ENCODE measurements at places on chromosomes 1 and 21. TPM values are rescaled to one million over a fixed set of nuclear protein-coding genes. Genes with fewer than 3 reads are reported as not detected.

The LY9 gene
- 1.7 TPM for polyA plus RNA-seq

The CR2 gene
- polyA plus RNA-seq, result 0.08 TPM

GRCh38 chr1:82162486-82163420, 362.0 kb downstream of the ADGRL2 start:
- no peaks in the 10 kb centered on the region for H3K4me1 ChIP-seq
- no peaks in the 10 kb centered on the region for H3K27me3 ChIP-seq
- H3K4me3 ChIP-seq, result no peak overlapping the region
- H3K36me3 ChIP-seq, result no peaks in the 10 kb centered on the region
- no peak overlapping the region for H3K27ac ChIP-seq
- no peak for DNase-seq

The LCE2B gene
- polyA plus RNA-seq, result not detected

GRCh38 chr1:44926311-44926781, 60.0 kb downstream of the EIF2B3 start:
- H3K27ac ChIP-seq, result no peak overlapping the region
- H3K27me3 ChIP-seq, result no peaks in the 10 kb centered on the region
- peaks cover 3% of the 10 kb centered on the region for H3K36me3 ChIP-seq
- no peak for DNase-seq

DNA sequence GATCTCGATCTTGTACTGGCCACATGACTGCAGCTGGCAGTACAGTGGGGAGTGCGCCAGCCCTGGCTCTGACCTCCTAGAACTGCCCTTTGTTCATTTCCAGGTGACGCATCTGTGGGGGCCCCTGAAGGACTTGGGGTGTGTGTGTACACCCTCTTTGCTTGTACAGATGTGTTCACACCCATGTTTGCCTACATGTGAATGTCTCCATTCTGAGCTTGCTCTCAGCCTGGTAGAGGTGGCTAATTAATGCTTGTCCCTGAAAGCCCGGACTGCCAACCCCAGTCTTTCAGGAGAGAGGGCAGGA, 19.8 kb downstream of the TNFRSF1B start:
- no peaks in the 10 kb centered on the region for H3K27me3 ChIP-seq
- H3K27ac ChIP-seq, result no peak overlapping the region
- peaks cover 99% of the 10 kb centered on the region for H3K4me1 ChIP-seq
- DNase-seq, result no peak
- H3K4me3 ChIP-seq, result no peak overlapping the region
- H3K36me3 ChIP-seq, result peaks cover 80% of the 10 kb centered on the region

DNA sequence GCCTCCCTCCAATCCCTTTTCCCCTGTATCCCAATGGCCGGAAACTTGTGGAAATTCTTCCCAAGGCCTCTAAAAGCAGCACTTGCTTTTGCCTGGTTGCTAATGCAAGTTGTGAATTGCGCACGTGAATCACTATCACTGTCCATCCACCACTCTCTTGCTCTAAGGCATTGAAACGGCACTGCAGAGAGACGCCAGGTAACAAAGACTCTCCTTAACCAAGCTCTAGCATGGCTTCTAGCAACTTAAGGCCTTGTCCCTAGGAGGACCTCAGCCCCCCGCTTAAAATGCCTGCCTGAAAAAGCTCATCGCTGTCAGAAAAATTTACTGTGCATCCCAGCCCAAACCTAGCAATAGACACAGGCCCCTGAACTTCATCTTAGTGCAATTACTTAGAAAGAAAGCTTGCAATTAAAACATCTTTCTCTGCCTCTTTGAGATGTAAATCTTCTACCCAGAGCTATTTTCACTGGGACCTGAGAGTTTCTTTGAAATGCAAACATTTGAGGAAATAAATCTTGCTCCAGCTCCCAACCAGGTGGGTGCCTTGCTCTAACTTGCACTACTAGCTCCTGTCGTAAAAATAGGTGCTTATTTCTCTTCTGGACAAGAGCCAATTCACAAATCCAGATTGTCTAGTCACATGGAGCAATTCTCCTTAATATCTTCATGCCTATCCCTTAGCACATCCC, 32.9 kb upstream of the ITLN2 start:
- DNase-seq, result no peak
- H3K4me1 ChIP-seq, result peaks cover 7% of the 10 kb centered on the region
- peaks cover 7% of the 10 kb centered on the region for H3K27me3 ChIP-seq
- H3K36me3 ChIP-seq, result no peaks in the 10 kb centered on the region
- no peak overlapping the region for H3K27ac ChIP-seq

DNA sequence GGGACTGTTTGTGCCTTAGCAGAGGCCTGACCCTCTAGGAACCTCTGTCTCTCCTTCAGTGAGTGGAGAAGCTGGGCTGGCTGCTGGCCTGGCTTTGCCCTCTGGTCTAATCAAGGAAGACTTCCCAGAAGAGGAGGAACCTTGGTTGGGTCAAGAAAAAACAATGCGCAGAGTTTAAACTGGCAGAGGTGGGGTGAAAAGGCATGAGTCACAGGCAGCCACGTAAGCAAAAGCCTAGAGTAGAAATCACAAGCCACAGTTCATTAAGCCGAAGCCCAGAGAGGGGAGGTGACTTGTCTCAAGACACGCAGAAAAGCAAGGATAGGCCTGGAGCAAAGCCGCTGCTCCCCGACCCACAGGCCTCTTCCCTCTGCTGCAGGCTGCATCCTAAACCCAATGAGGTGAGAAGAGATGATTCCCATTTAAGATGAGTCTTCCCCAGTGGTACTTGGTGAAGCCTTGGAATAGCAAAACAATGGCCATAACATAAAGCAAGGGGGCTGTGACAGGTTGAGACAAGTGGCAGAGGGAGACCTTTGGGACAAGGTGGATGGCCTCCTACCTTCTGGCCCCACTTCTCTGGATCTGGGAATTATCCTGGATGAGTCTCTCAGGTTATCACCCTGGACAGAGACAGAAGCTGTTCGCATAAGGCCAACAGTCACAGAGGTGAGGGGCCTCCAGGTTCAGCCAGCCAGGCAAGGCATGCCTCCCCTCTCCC, 7.7 kb downstream of the PDZK1IP1 start:
- no peak overlapping the region for H3K27ac ChIP-seq
- H3K27me3 ChIP-seq, result peaks cover 13% of the 10 kb centered on the region
- no peak for DNase-seq
- no peaks in the 10 kb centered on the region for H3K36me3 ChIP-seq
- no peak overlapping the region for H3K4me3 ChIP-seq

GRCh38 chr1:97352936-97353382, 567.9 kb downstream of the DPYD start:
- no peaks in the 10 kb centered on the region for H3K27me3 ChIP-seq
- no peak for DNase-seq
- peaks cover 53% of the 10 kb centered on the region for H3K36me3 ChIP-seq
- H3K27ac ChIP-seq, result no peak overlapping the region
- no peak overlapping the region for H3K4me3 ChIP-seq
- no peaks in the 10 kb centered on the region for H3K4me1 ChIP-seq

The SLC1A7 gene
- polyA plus RNA-seq, result not detected

The AMY1A gene
- polyA plus RNA-seq, result not detected

- no peaks in the 10 kb centered on the region for H3K4me1 ChIP-seq
- DNase-seq, result no peak
- no peaks in the 10 kb centered on the region for H3K36me3 ChIP-seq
- H3K27ac ChIP-seq, result no peak overlapping the region
- H3K27me3 ChIP-seq, result no peaks in the 10 kb centered on the region
- no peak overlapping the region for H3K4me3 ChIP-seq
These were observed 15.8 kb upstream of the UBE2U start for GRCh38 chr1:64187646-64188045.

- DNase-seq, result no peak
- no peak overlapping the region for H3K4me3 ChIP-seq
- no peak overlapping the region for H3K27ac ChIP-seq
- H3K4me1 ChIP-seq, result peaks cover 27% of the 10 kb centered on the region
- no peaks in the 10 kb centered on the region for H3K27me3 ChIP-seq
These were observed 37.8 kb downstream of the CAPZB start for GRCh38 chr1:19447550-19447949.

- no peak overlapping the region for H3K27ac ChIP-seq
- no peak overlapping the region for H3K4me3 ChIP-seq
- H3K27me3 ChIP-seq, result no peaks in the 10 kb centered on the region
These were observed 31.7 kb downstream of the CHRM3 start for GRCh38 chr1:239417986-239418640.

The ERRFI1 gene
- 0.08 TPM for polyA plus RNA-seq

DNA sequence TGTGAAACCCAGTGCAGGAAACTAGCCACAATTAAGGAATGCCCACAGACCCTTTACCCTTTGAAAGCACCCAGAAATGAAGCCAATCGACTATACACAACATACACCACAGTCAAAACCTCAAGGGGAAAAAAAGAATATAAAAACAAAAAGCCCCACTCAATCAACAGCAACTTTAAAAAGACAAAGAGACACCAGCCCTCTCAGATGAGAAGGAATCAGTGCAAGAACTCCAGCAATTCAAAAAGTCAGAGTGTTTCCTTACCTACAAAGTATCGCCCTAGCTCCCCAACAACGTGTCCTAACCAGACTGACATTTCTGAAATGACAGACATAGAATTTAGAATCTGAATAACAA, 147.7 kb downstream of the CHD1L start:
- H3K36me3 ChIP-seq, result no peaks in the 10 kb centered on the region
- H3K27me3 ChIP-seq, result no peaks in the 10 kb centered on the region
- H3K27ac ChIP-seq, result no peak overlapping the region
- no peak overlapping the region for H3K4me3 ChIP-seq
- H3K4me1 ChIP-seq, result no peaks in the 10 kb centered on the region

DNA sequence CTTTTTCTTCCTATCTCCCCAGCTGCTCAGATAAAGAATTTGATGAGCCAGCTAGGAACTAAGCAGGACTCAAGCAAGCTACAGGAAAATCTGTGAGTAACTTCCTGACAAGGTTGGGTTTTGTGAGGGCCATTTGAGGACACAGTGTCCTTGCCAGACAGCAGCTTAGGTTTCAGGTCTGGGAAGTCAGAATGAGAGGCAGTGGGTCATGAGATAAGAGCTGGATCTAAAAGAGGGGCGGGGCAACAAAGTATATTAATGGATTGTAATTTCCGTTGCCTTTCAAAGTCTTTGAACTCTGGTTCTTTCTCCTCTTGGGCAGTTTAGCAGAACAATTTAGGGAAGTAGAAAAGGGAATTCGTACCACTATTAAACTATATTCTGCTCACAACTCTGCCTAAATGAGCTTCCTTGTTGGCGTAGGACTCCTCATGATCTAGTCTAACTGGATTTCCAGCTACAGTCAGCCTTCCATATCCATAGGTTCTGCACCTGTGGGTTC, 16.6 kb downstream of the STX12 start:
- H3K27ac ChIP-seq, result peak overlapping the region; percentile 68
- H3K36me3 ChIP-seq, result peaks cover 46% of the 10 kb centered on the region
- peaks cover 19% of the 10 kb centered on the region for H3K4me1 ChIP-seq
- peak; percentile 63 for DNase-seq
- peak overlapping the region; percentile 13 for H3K4me3 ChIP-seq

DNA sequence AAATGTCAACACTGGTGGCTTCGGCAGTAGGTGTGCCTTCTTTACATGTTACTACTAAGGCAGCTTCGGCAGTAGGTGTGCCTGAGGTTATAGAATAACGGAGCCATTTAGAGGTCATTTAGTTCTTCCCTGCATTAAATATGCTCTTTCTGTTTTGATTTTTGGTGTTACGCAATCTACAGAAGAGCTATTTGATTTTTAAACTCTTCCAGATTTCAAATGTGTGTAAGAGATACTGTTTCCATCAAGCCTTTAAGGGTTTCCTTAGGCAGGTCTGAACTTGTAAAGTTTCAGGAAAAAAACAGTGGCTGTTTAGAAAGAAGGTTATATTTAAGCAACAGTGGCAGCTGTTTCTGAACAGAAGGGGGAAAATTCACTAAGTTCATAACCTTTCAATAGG, 54.8 kb downstream of the PIK3R3 start:
- H3K27me3 ChIP-seq, result no peaks in the 10 kb centered on the region
- no peak for DNase-seq
- no peak overlapping the region for H3K4me3 ChIP-seq
- H3K4me1 ChIP-seq, result no peaks in the 10 kb centered on the region
- H3K27ac ChIP-seq, result no peak overlapping the region
- H3K36me3 ChIP-seq, result no peaks in the 10 kb centered on the region

GRCh38 chr1:65688848-65689247, 103.8 kb upstream of the PDE4B start:
- no peaks in the 10 kb centered on the region for H3K27me3 ChIP-seq
- no peak overlapping the region for H3K27ac ChIP-seq
- no peak for DNase-seq
- H3K4me1 ChIP-seq, result peaks cover 22% of the 10 kb centered on the region
- H3K4me3 ChIP-seq, result no peak overlapping the region

DNA sequence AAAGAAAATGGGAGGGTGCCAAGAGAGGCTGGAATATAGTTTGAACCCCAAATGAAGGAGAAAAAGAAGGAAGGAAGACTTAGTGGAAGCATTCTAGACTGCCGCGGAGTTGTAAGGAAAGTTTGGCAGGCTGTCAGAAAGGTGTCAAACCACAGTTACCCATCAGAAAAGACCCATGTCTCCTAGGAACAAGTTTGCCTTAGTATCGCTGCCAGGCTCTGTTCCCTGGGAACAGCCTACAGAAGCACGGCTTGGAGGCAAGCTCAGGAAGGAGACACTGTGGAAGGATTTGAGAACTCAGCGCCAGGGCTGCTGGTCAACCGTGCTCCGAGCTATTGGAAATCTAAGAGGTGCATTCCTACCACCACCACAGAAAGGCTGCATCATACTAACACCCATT, 197.4 kb downstream of the RRAGC start:
- no peak for DNase-seq
- H3K36me3 ChIP-seq, result no peaks in the 10 kb centered on the region
- H3K4me1 ChIP-seq, result no peaks in the 10 kb centered on the region
- H3K27ac ChIP-seq, result no peak overlapping the region
- no peak overlapping the region for H3K4me3 ChIP-seq

The GFI1 gene
- 0.35 TPM for polyA plus RNA-seq

- no peak within 1 kb of the TSS for H3K4me3 ChIP-seq
- no peak within 1 kb of the TSS for H3K27ac ChIP-seq
- H3K27me3 ChIP-seq, result peaks cover 39% of the 10 kb centered on the region
- H3K4me1 ChIP-seq, result peaks cover 9% of the 10 kb centered on the region
These were observed at the start of gene TRIM17 for GRCh38 chr1:228416217-228416933. Gene TRIM17 (minus strand): TSS chr1:228416861. CDS start chr1:228415072, 1,789 bp downstream.

The OR2L13 gene
- not detected for polyA plus RNA-seq

The IL19 gene
- not detected for polyA plus RNA-seq

DNA sequence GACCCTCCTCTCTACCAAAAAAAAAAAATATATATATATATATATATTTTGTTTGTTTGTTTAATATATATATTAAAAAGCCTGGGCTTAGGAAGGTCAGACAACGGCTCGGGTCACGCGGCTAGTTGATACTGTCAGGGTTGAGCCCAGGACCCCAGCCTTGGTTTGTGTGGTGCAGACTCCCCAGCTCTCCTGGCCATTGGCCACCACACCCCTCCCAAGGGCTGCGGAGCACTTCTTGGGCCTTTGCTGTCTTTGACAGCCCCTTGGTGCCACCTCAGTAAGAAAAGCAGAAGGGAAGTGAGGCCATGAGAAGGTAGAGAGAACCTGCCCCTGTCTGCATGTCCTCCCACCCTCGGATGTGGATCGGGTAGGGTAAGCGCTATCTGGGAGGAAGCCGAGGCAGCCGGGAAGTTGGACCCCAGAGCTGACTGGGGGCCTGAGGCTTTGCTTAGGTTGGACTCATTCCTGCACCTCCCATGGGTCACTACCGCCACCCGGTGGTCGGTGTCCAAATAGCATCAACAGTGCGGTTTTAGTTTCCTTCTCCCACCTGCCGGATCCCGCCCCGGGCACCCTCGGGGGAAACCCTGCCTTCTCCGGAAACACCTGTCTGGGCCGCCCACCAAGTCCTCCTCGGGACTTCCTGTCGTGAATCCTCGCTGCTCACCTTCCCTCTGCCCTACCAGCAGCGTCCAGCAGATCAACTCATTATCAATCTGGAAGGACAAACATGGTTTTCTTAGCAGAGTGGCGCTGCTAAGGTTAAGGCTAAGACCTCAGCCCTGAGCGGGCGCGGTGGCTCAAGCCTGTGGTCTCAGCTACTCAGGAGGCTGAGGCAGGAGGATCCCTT, 29.8 kb upstream of the GNPAT start:
- peak; percentile 29 for DNase-seq
- peaks cover 4% of the 10 kb centered on the region for H3K4me1 ChIP-seq
- H3K36me3 ChIP-seq, result no peaks in the 10 kb centered on the region
- peak overlapping the region; percentile 46 for H3K4me3 ChIP-seq

All from CD14-positive monocyte (primary cell).